ENCODE measurements at places on chromosomes 16 and 17. TPM values are rescaled to one million over a fixed set of nuclear protein-coding genes. Genes with fewer than 3 reads are reported as not detected.

GRCh38 chr16:87093804-87094555 lies 223.2 kb downstream of the C16orf95 start:
- DNase-seq: no peak

GRCh38 chr17:76585649-76586593 lies at the start of gene ST6GALNAC2:
Gene ST6GALNAC2, minus strand, starts transcription at chr17:76585860. Its CDS starts 52 bp downstream, at chr17:76585808.
- peak; percentile 81 for DNase-seq

DNA sequence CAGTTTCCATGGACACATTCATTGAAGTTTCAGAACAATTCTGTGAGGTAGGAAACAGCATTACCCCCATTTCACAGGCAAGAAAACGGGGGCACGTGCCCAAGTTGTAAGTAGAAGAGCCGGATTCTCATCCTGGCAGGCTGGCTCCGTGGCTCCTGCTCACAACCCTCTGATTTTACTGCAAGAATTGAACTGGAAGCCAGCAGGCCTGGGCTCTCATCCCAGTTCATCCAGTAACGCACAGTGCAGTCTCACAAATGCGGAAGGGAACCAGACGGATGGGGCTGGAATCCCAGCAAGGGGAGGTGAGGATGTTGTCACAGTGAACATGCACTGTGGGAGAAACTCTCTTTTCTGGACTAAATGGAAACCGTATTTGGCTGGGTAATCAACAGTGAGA lies 40.7 kb upstream of the DOC2B start:
- DNase-seq: peak; percentile 43

GRCh38 chr17:14813649-14814370 lies 451.3 kb downstream of the PMP22 start:
- no peak for DNase-seq

DNA sequence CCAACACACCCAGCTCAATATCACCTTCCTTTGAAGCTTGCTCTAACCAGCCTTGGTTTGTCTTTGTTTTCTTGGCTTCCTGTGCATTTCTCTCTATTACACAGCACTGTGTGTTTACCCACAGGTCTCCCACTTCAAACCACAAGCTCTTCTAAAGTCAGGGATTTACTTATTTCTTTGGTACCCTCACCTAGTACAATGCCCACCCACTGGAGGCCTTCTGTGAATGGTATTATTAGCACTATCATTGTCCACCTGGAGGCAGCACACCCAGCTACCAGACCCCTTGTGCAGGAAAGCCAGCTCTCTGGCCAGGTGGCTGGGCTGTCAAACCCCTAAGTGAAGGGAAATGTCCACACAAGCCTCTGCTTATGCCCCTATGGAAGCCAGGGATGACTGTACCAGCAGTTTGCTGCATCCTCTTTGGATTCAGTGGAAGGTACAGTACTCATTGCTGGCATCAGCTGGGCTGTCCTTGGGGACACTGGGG lies 9.4 kb upstream of the TOP2A start:
- DNase-seq: peak; percentile 18

DNA sequence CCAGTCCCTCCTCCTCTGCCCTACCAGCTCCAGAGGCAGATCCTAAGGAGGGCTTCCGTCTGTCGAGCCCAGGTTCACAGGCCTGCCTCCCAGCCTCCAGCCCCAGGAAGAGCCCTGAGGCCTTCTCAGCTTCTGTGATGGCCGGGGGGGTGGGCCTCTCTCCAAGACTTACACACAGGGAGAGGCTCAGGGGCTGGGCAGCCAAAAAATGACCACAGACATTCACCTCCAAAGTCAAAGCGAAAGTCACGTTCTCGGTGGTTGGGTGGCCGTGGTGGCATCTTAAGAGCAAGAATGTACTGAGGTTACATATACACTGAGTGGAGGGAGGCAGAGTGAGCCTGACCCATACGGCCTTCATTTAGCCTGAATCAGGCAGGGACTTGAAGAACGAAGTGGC lies 119.1 kb downstream of the CCDC182 start:
- DNase-seq: no peak

AMFR gene
- 152 TPM for total RNA-seq

PFN1 gene
- total RNA-seq: 234 TPM

CCL8 gene
- total RNA-seq: 10.3 TPM

TBC1D3H gene
- total RNA-seq: not detected

All from sciatic nerve (tissue), 2 donors.